NK-92 treated with Interleukin-12 subunit alpha and Interleukin-12 subunit beta, amount 100 ng/mL, for 24 hours (cell line): ENCODE measurements at places on chromosomes 1 and 21.

DNA sequence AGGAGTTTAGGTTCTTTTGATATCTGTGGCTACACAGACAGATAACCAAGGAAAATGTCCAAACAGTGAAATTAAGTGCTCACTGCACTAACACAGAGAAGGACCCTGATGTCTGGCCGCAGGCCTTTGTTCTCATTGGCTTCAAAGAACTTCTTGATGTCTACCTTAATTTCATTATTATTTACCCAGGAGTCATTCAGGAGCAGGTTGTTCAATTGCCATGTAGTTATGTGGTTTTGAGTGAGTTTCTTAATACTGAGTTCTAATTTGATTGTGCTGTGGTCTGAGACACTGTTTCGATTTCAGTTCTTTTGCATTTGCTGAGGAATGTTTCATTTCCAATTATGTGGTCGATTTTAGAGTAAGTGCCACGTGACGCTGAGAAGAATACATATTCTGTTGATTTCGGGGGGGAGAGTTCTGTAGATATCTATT lies 15.2 kb upstream of the LGALS8 start:
- DNase-seq, result no peak

- DNase-seq, result no peak
These were observed 30.8 kb upstream of the PTPRF start for GRCh38 chr1:43499898-43500297.

DNA sequence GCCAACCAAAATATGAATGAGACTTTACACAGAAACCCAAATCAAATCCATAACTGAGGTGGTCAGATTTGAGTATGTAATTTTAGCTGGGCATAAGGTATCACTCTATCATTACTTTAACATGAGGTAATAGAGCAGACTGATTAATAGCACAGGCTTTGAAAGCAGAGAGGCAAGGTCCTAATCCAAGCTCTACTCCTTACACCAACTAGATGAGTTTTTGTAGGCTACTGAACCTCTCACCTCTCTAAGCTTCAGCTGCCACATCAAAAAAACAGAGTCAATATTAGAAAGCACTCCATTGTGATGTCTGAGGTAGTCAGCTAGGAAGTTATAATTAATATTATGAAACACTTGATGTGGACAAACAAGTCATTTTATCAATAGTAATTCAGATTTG lies 63.7 kb downstream of the ARID4B start:
- DNase-seq, result no peak

GRCh38 chr1:101309334-101310311 lies 72.8 kb downstream of the S1PR1 start:
- peak; percentile 66 for DNase-seq

- DNase-seq, result no peak
These were observed 15.4 kb downstream of the KCNJ15 start for GRCh38 chr21:38272215-38272614.

- peak; percentile 32 for DNase-seq
These were observed 2.5 kb downstream of the S1PR1 start for GRCh38 chr1:101239095-101240040.

GRCh38 chr1:9296850-9297249 lies 4.2 kb downstream of the SPSB1 start:
- no peak for DNase-seq

DNA sequence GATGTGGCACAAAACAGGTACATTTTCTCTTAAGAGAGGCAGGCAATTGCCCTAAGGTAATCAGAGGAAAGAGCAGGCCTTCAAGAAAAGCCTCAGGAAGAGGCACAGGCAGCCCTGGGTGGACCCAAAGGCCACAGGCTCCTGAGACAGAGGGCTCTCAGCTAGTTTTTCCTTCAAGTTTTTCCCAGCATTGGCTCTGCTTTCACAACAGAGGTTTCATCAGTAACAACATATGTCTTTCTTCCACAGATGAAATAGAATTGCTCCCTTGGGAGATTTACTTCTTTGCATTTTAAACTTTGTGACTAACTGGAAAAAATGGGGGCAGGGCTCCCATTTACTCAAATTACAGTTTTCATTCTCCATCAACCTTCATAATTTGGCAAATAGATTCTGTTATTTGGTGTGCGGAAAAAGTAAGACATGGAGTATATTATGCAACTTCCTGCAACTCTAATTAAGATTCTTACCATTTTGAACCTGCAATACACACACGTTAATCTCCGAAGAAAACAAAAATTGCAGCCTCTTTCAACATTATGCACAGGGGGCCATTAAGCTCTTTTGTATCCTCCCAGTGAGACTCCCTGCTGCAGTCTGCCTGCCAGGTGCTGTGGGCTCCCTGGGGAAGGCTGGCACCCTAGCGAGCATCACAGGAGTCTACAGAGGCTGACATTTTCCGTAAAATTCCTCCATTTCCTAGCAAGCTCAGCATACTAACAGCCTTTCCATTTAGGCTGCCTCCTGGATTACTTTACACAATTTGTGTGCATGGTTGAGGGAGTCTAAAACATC lies 282.3 kb downstream of the USH2A start:
- no peak for DNase-seq

DNA sequence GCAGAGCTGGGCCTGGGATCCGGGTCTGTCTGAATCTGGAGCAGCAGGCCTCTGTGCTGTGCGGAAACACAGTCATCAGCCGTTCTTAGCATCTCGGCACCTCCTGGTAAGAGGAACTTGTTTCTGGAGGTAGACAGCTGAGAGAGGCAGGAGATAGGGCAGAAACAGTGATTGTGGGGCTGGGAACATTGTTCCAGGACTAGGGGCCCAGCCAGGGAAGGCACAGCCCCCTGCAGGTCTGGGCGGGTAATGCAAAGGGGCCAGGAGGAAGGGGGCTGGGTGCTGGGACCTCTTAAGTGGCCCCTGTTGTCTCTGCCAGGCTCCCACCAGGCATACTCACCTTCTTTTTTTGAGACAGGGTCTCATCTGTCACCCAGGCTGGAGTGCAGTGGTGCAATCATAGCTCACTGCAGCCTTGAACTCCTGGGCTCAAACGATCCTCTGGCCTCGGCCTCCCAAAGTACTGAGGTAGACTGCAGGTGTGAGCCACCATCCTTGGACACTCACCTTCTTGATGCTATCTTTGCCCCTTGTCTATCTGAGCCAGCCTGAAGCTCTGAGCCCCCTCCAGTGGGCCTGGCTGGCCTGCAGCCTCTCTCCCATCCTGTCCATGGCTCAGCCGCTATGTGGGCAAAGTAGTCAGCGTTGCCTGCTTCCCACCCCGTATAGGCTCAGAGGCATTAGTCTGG lies 134.3 kb upstream of the ZBTB40 start:
- no peak for DNase-seq

- DNase-seq, result no peak
These were observed 187.5 kb downstream of the TPR start for GRCh38 chr1:186187601-186188000.

GRCh38 chr1:13513895-13514546 lies at the start of gene LRRC38:
Gene LRRC38 (minus strand): TSS chr1:13514003. CDS start chr1:13513593, 410 bp downstream.
- DNase-seq, result no peak

DNA sequence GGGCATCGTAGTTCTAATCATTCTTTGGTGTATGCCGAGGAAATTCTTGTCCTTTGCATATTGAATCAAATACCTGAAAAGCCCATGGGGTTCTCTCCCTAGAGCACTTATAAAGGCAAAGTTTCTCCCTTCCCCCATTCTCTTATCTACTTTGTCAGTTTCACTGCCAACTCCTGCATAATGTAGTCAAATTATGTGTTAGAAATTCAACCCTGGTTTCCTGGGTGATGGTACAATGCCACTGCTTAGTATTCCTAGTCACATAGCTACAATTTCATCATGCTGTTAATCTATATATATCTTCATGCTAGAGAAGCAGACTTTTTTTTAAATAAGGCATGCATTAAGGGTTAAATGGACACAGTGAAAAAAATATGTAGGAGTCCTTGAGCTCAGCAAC lies 119.0 kb downstream of the PDE4B start:
- no peak for DNase-seq

DNA sequence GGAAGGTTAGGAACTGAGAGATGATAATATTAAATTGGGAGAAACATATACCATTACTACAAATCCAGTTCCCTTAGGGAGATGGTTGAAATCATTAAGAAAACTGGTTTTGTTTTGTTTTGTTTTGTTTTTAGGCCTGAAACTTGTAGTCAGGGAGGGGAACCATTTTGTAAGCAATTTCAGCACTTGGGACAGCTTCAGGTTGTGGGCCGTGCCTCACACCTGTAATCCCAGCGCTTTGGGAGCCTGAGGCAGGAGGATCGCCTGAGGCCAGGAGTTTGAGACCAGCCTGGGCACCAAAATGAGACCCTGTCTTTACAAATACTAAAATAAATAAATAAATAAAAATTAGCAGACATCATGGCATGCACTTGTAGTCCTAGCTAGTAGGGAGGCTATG lies 694.3 kb upstream of the NR5A2 start:
- no peak for DNase-seq

- DNase-seq, result peak; percentile 24
These were observed 14.1 kb upstream of the HEYL start for GRCh38 chr1:39653546-39654031.

- no peak for DNase-seq
These were observed 35.7 kb upstream of the PWP2 start for GRCh38 chr21:44071359-44072104.

DNA sequence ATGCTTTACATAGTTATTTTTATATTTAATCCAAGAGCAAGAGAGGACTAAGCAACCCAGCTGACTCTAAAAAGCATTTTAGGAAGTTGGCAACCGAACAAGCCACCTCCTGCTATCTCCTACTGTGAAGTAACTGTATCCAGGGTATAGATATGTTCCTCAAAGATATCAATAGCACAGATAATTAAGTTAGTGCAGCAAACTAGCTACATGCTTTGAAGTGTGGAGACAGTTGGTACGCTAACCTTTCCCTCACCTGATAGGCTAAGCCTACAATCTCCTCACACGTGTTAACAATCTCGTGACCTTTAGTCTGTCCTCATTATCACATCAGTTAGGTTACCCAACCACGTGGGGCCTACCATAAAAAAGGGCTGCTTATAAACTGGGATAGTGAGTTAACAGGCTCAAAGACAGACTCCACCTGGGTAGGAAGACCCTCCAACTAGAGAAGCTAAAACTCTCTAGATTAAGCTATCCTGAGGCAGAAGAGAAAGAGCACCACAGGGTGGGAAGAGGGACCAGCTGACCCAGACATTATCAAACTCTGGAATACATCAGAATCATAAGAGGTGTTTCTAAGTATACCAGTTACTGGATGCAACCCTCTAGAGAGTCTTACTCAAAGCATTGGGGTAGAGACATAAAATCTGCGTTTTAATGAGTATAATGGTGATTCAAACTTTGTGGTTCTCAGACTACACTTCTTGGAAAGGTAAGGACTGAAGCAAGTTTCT lies 340.1 kb upstream of the ESRRG start:
- no peak for DNase-seq
